Left ventricle myocardium inferior (tissue), 1 donor: ENCODE measurements at places on chromosomes 2 and 18. TPM values are rescaled to one million over a fixed set of nuclear protein-coding genes. Genes with fewer than 3 reads are reported as not detected.

Gene FAM228A
- 0.11 TPM for total RNA-seq

Gene ZNF142
- 19.9 TPM for total RNA-seq

Gene MPP4
- total RNA-seq, result not detected

Gene IL36A
- total RNA-seq, result not detected

Gene SPDYA
- total RNA-seq, result 0.14 TPM

Gene MC5R
- total RNA-seq, result not detected

Gene INO80D
- 12.8 TPM for total RNA-seq

Gene PPP1R7
- total RNA-seq, result 61.5 TPM
